ENCODE measurements at places on chromosomes 7 and 10.

DNA sequence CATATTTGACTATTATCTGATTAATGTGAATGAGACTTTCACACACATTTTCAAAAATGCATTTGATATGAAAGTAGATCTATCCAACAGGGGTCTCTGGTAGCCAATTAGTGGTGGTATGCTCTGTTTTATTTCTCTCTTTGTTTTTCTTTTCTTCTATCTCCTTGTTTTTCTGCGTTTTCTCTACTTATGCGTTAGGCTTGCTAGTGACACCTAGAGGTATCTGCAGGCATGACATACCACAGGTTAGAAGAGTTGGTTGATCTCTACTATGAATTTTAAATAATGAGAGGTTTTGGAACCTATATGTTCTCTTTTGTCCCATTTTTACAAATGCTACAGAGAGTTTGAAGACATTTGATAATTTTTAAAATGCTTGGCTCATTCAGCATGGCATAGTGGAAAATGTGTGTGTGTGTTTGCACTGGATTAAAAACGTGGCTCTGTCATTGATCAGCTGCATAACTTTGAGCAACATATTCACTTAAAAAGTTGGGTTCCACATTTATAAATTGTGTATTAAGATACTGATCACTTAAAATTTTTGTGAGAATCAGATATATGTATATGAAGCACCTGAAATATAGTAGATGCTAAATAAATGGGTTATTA is 28.1 kb upstream of the PLXDC2 start:
- no peaks in the 10 kb centered on the region for H3K4me1 ChIP-seq
- H3K4me3 ChIP-seq, result no peak overlapping the region
- peak; percentile 7 for DNase-seq
- H3K36me3 ChIP-seq, result no peaks in the 10 kb centered on the region
- H3K27ac ChIP-seq, result no peak overlapping the region

- peaks cover 23% of the 10 kb centered on the region for H3K4me1 ChIP-seq
- H3K4me3 ChIP-seq, result no peak overlapping the region
- H3K27me3 ChIP-seq, result no peaks in the 10 kb centered on the region
- H3K36me3 ChIP-seq, result no peaks in the 10 kb centered on the region
- DNase-seq, result no peak
Measured at GRCh38 chr10:14618674-14619073, 156.0 kb downstream of the FAM107B start.

DNA sequence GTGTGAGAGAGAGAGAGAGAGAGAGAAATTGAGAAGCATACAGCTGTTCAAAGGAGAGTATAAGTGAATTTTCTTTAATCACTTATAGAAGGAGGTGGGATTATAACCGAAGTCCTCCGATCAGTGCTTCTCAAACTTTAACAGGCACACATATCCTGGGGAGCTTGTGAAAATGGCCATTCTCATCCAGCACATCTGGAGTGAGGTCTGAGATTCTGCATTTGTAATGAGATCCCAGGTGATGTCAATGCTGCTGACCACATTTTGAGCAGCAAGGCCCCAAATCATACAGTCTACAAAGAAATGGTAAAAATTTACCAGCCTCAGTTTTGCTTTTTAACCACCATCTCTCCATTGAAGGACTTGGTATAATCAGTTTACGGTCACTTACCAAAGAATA is 219.0 kb downstream of the PTEN start:
- H3K36me3 ChIP-seq, result no peaks in the 10 kb centered on the region
- H3K27me3 ChIP-seq, result no peaks in the 10 kb centered on the region
- no peak overlapping the region for H3K27ac ChIP-seq
- no peak for DNase-seq
- no peak overlapping the region for H3K4me3 ChIP-seq

DNA sequence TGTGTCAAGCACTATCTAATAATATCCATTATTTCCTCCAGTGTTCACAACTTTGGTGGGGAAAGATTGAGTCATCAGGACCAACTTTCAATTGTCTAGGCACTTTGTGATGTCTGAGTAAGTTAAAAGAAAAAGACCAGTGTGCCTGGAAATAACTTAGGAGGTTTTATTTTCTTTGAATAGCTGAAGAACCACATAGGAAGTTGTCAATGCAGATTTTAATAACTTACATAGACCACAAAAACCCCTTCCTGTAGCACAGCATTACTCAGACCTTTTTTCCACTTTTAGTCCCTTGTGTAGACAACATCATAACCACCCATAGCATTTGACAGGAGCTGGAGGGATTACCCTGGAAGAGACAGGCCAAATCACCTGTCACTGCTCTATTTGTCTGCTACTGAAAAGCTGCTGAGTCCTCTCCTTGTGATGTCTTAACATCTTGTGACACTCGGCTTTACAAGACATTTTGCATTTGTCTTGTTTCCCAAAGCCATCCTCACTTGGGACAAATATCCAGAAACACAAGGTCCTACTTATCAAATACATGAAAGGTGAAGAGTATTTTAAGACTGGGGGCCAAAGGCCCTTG is 241.5 kb upstream of the PTER start:
- H3K27me3 ChIP-seq, result peaks cover 4% of the 10 kb centered on the region
- H3K4me1 ChIP-seq, result peaks cover 16% of the 10 kb centered on the region
- DNase-seq, result no peak
- H3K36me3 ChIP-seq, result no peaks in the 10 kb centered on the region
- no peak overlapping the region for H3K4me3 ChIP-seq

DNA sequence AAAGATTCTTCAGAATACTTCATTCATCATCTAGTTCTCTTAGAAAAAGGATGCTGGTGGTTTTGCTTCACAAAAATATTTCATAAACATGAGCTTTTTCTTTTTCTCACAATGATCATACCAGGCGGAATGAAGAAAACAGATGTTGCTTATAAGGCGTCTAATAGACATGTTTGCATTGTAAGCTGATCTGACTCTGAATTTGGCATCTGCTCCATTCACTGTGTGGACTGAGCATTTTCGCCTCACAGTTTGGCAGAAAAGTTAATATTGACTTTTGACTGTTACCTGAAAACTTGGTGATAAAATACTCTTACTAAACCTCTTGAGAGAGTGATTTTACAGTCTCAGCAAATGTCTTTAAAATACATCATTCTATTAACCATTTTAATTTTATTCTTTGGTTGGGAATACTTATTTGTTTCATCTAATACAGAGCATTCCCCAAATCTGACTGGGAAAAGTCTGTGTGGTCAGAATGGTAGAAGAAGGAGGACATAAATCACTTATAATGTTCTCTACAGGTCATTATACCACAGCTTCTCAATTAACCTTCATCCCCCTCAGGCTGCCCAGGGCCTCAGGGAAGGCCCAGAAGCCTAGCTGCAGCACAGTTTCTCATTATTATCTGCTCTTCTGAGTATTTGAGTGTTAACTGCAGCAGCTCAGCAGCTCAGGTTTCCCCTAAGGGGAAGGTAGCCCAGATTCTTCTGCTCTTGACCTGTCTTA is 121.6 kb upstream of the KAT6B start:
- no peak overlapping the region for H3K27ac ChIP-seq
- H3K4me3 ChIP-seq, result no peak overlapping the region
- peaks cover 13% of the 10 kb centered on the region for H3K36me3 ChIP-seq
- no peaks in the 10 kb centered on the region for H3K4me1 ChIP-seq

GRCh38 chr10:61822781-61823230 is 78.7 kb upstream of the ARID5B start:
- no peak for DNase-seq
- no peak overlapping the region for H3K27ac ChIP-seq
- no peaks in the 10 kb centered on the region for H3K27me3 ChIP-seq
- no peak overlapping the region for H3K4me3 ChIP-seq
- peaks cover 4% of the 10 kb centered on the region for H3K4me1 ChIP-seq

GRCh38 chr10:104122225-104123107 is 495 bp downstream of the SFR1 start:
- no peak for DNase-seq
- H3K27ac ChIP-seq, result peak overlapping the region; percentile 95
- H3K4me1 ChIP-seq, result peaks cover 49% of the 10 kb centered on the region
- peaks cover 14% of the 10 kb centered on the region for H3K36me3 ChIP-seq
